ENCODE measurements at places on chromosomes 4 and X. TPM values are rescaled to one million over a fixed set of nuclear protein-coding genes. Genes with fewer than 3 reads are reported as not detected.
A peak's percentile ranks its signal among the peaks of the same experiment; 100 is the strongest.

- no peak overlapping the region for H3K4me3 ChIP-seq
- peak overlapping the region; percentile 11 for H3K27ac ChIP-seq
- no peak for DNase-seq
- no peaks in the 10 kb centered on the region for H3K27me3 ChIP-seq
- H3K4me1 ChIP-seq: peaks cover 13% of the 10 kb centered on the region
Observed at GRCh38 chr4:139740121-139740520, 74.5 kb downstream of the MGST2 start.

- H3K4me3 ChIP-seq: peak overlapping the region; percentile 84
- no peaks in the 10 kb centered on the region for H3K4me1 ChIP-seq
- H3K27ac ChIP-seq: peak overlapping the region; percentile 79
- DNase-seq: peak; percentile 26
- H3K27me3 ChIP-seq: no peaks in the 10 kb centered on the region
- H3K36me3 ChIP-seq: no peaks in the 10 kb centered on the region
Observed at GRCh38 chrX:34654696-34655490, 2.2 kb downstream of the TMEM47 start.

DNA sequence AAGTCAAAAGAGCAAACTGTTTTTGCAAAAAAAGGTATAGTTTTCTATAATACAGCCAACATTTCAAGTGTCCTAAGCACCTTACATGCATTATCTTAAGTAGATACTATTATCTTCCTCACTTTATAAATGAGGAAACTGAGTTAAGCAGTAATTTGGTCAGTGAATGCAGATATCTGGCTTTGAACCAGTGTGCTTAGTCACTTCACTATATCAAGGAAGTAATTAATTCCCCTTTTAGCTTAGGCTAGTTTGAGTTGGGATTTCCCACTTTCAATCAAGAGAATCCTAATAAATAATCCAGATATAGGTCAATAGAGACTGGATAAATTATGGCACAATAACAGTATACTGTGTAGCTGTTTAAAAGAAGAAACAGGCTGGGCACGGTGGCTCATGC, 14.8 kb downstream of the SPINK2 start:
- H3K27me3 ChIP-seq: no peaks in the 10 kb centered on the region
- no peaks in the 10 kb centered on the region for H3K36me3 ChIP-seq
- DNase-seq: no peak
- no peaks in the 10 kb centered on the region for H3K4me1 ChIP-seq
- no peak overlapping the region for H3K4me3 ChIP-seq
- H3K27ac ChIP-seq: no peak overlapping the region

DNA sequence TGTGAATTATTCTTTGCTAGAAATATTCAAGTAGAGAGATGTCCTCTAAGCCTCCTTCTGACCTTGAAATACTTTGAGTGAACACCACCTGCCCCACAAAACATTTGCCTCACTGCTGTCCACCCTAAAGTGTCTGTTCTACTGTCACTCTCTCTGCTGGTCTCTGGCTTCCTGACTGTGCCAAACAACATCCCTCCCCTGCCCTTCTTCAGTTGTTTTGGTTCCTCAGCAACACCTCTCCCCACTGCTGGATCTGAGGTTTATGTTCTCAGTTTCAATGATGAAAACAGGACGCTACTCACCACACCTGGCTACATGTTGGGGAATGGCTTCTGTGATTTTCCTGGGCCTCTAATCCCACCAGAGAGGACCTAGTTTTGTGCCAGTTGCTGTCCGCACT, 456.9 kb downstream of the BCOR start:
- no peak for DNase-seq
- H3K27me3 ChIP-seq: no peaks in the 10 kb centered on the region
- H3K4me3 ChIP-seq: no peak overlapping the region

GRCh38 chr4:72701987-72702819, 133.2 kb upstream of the ADAMTS3 start:
- DNase-seq: peak; percentile 48
- no peak overlapping the region for H3K27ac ChIP-seq
- H3K4me3 ChIP-seq: peak overlapping the region; percentile 41
- no peaks in the 10 kb centered on the region for H3K27me3 ChIP-seq
- H3K4me1 ChIP-seq: no peaks in the 10 kb centered on the region

GRCh38 chr4:17033025-17033767, 134.8 kb upstream of the LDB2 start:
- H3K36me3 ChIP-seq: no peaks in the 10 kb centered on the region
- no peak overlapping the region for H3K27ac ChIP-seq
- no peaks in the 10 kb centered on the region for H3K27me3 ChIP-seq
- H3K4me3 ChIP-seq: no peak overlapping the region
- H3K4me1 ChIP-seq: no peaks in the 10 kb centered on the region

DNA sequence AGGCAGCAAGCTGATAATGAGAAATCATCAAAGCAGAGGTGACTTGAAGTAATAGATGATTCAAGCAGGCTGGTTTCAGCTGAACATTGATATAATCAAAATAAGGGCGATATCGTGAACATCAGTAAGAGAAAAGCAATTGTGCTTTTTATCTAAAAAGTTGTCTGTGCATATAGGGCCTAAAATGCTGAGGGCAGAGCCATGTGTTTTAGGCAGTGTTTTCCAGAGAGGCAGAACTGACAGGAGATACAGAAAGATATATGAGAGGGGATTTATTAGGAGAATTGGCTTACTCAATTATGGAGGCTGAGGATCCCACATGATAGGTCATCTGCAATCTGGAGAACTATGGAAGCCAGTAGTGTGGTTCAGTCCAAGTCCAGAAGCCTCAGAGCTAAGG, 136.5 kb upstream of the NPY2R start:
- H3K4me1 ChIP-seq: no peaks in the 10 kb centered on the region
- no peak overlapping the region for H3K27ac ChIP-seq
- H3K4me3 ChIP-seq: no peak overlapping the region
- no peaks in the 10 kb centered on the region for H3K27me3 ChIP-seq

DNA sequence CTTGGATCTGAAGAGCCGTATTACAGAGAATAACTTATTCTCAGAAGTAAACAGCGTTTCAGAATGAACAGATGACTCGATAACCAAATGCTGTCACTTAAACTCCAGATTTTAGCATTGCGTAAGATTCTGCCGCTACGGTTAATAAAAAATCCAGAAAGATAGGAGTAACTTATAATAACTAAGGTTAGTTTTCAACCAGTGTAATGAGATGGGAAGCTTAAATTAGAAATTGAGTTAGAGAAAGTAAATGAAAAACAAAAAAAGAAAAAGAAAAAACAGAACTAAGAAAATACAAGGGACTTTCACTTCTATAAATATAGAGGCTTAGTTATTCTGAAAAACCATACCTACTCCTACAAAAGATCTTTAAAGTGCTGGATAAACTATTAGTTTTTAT, 13.1 kb upstream of the PARM1 start:
- no peak overlapping the region for H3K4me3 ChIP-seq
- H3K27ac ChIP-seq: no peak overlapping the region
- no peaks in the 10 kb centered on the region for H3K27me3 ChIP-seq
- no peaks in the 10 kb centered on the region for H3K36me3 ChIP-seq

GRCh38 chrX:68710870-68711576, 63.6 kb downstream of the STARD8 start:
- H3K4me3 ChIP-seq: no peak overlapping the region
- H3K4me1 ChIP-seq: peaks cover 6% of the 10 kb centered on the region
- no peaks in the 10 kb centered on the region for H3K36me3 ChIP-seq
- no peak overlapping the region for H3K27ac ChIP-seq
- DNase-seq: peak; percentile 73

The SMARCA1 gene
- 82.0 TPM for total RNA-seq

The C4orf36 gene
- total RNA-seq: 0.75 TPM

The RHOXF2B gene
- total RNA-seq: not detected
